Activated T-cell treated with anti-CD3 and anti-CD28 coated beads, Interleukin-2, amount 50 U/mL, for 72 hours (primary cell): ENCODE measurements at places on chromosomes 6 and 20. TPM values are rescaled to one million over a fixed set of nuclear protein-coding genes. Genes with fewer than 3 reads are reported as not detected.

ADGRG6 gene
- 0.74 TPM for total RNA-seq

DEFB132 gene
- total RNA-seq: not detected

GRCh38 chr6:9921366-9921765, 493.5 kb downstream of the TFAP2A start:
- no peaks in the 10 kb centered on the region for H3K36me3 ChIP-seq
- DNase-seq: no peak
- no peaks in the 10 kb centered on the region for H3K4me1 ChIP-seq
- H3K27me3 ChIP-seq: no peaks in the 10 kb centered on the region

GRCh38 chr6:125957845-125958244, 1.3 kb downstream of the HINT3 start:
- no peak for DNase-seq
- peaks cover 7% of the 10 kb centered on the region for H3K27me3 ChIP-seq
- H3K36me3 ChIP-seq: no peaks in the 10 kb centered on the region
- H3K27ac ChIP-seq: no peak overlapping the region
- H3K4me1 ChIP-seq: peaks cover 4% of the 10 kb centered on the region
- H3K4me3 ChIP-seq: no peak overlapping the region

- DNase-seq: no peak
- peaks cover 6% of the 10 kb centered on the region for H3K4me1 ChIP-seq
- H3K27me3 ChIP-seq: no peaks in the 10 kb centered on the region
- peaks cover 4% of the 10 kb centered on the region for H3K36me3 ChIP-seq
- no peak overlapping the region for H3K4me3 ChIP-seq
- no peak overlapping the region for H3K27ac ChIP-seq
Observed at GRCh38 chr20:45427236-45428149, 11.6 kb downstream of the PIGT start.
